ENCODE measurements at places on chromosomes 6 and 20. TPM values are rescaled to one million over a fixed set of nuclear protein-coding genes. Genes with fewer than 3 reads are reported as not detected.

Gene GHRH
- total RNA-seq, result 14.4 TPM

Gene PRSS16
- total RNA-seq, result 76.2 TPM

Gene HTR1E
- total RNA-seq, result not detected

Gene LSM14B
- total RNA-seq, result 29.9 TPM

Gene ERVFRD-1
- total RNA-seq, result 0.14 TPM

Gene IP6K3
- total RNA-seq, result 0.28 TPM

Gene SMOC2
- 5.4 TPM for total RNA-seq

Gene CCR6
- 2.7 TPM for total RNA-seq

- no peak overlapping the region for H3K4me3 ChIP-seq
- no peak overlapping the region for H3K27ac ChIP-seq
- peaks cover 5% of the 10 kb centered on the region for H3K4me1 ChIP-seq
- DNase-seq, result no peak
- H3K27me3 ChIP-seq, result no peaks in the 10 kb centered on the region
- H3K36me3 ChIP-seq, result peaks cover 12% of the 10 kb centered on the region
Observed at GRCh38 chr20:63191400-63191799, 24.5 kb downstream of the YTHDF1 start.

DNA sequence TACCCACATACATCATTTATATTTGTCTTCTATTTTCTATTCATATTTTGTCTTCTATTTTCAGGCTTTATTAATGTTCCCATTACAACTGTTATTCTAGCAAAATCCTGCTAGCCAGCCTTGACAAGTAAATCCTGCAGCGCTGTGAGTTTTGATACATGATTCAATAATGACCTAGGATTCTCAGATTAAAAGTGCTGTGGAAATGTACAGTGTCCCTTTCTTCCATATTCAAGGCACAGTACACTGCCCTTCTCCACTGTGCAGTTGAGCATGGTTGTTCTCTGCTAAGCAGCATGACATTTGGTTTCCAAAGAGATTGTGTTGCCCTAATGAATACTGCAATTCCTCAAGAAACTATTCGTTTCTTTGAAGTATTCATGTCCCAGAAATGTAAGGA is 5.8 kb upstream of the HEY2 start:
- no peak overlapping the region for H3K4me3 ChIP-seq
- H3K27me3 ChIP-seq, result peaks cover 33% of the 10 kb centered on the region
- peaks cover 15% of the 10 kb centered on the region for H3K4me1 ChIP-seq
- no peak overlapping the region for H3K27ac ChIP-seq
- no peaks in the 10 kb centered on the region for H3K36me3 ChIP-seq

GRCh38 chr6:113292646-113293422 is 564.3 kb upstream of the MARCKS start:
- no peak for DNase-seq
- no peaks in the 10 kb centered on the region for H3K4me1 ChIP-seq
- H3K36me3 ChIP-seq, result no peaks in the 10 kb centered on the region
- no peaks in the 10 kb centered on the region for H3K27me3 ChIP-seq

GRCh38 chr6:96227135-96227534 is 211.4 kb downstream of the FUT9 start:
- no peaks in the 10 kb centered on the region for H3K36me3 ChIP-seq
- H3K27ac ChIP-seq, result no peak overlapping the region
- no peaks in the 10 kb centered on the region for H3K27me3 ChIP-seq
- no peaks in the 10 kb centered on the region for H3K4me1 ChIP-seq

DNA sequence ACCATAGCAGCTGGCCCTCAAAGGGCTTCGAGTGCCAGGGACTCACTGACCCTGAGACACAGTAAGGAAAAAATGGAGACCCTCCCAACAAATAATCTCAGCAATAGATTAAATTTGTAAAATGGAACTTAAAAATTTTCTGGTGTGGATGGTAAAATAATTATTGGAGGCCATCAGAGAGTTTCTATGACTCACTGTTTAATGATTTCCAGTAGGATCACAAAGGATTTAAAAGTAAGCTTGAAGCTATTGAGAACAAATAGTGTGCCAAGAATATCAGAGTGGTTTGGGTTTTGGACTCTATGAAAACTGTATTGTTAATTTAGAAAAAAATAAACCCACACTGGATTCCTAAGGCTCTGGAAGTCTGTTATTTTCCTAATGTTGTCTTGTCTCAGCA is 115.2 kb upstream of the AKIRIN2 start:
- H3K4me1 ChIP-seq, result no peaks in the 10 kb centered on the region
- DNase-seq, result no peak
- no peak overlapping the region for H3K4me3 ChIP-seq
- no peaks in the 10 kb centered on the region for H3K36me3 ChIP-seq
- H3K27ac ChIP-seq, result no peak overlapping the region
- no peaks in the 10 kb centered on the region for H3K27me3 ChIP-seq

DNA sequence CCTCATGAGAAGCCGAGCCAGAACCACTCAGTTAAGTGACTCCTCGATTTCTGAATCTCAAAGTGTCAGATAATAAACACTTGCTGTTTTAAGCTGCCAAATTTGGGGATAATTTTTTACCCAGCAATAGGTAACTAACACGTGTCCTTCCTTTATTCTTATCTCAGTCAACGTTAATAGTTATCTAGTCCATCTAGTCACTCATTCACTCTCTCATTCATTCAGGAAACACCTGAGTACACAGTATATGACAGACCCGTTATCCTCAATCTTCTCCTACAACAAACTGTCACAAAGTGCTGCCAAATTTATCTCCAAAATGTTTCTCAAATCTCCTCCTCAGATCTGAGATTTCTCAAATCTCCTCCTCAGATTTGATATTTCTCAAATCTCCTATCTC is 13.1 kb downstream of the FAM184A start:
- no peak overlapping the region for H3K4me3 ChIP-seq
- H3K27me3 ChIP-seq, result no peaks in the 10 kb centered on the region
- no peaks in the 10 kb centered on the region for H3K36me3 ChIP-seq

GRCh38 chr6:144194293-144194810 is 44.0 kb downstream of the STX11 start:
- H3K4me1 ChIP-seq, result no peaks in the 10 kb centered on the region
- H3K36me3 ChIP-seq, result no peaks in the 10 kb centered on the region
- no peak overlapping the region for H3K27ac ChIP-seq

- H3K36me3 ChIP-seq, result no peaks in the 10 kb centered on the region
- no peak for DNase-seq
- peaks cover 52% of the 10 kb centered on the region for H3K27me3 ChIP-seq
- H3K4me1 ChIP-seq, result no peaks in the 10 kb centered on the region
- no peak overlapping the region for H3K4me3 ChIP-seq
Observed at GRCh38 chr20:44180814-44181213, 6.2 kb downstream of the JPH2 start.

GRCh38 chr6:102907181-102907580 is 1513.7 kb downstream of the GRIK2 start:
- no peaks in the 10 kb centered on the region for H3K4me1 ChIP-seq
- H3K4me3 ChIP-seq, result no peak overlapping the region
- DNase-seq, result no peak
- no peaks in the 10 kb centered on the region for H3K27me3 ChIP-seq

DNA sequence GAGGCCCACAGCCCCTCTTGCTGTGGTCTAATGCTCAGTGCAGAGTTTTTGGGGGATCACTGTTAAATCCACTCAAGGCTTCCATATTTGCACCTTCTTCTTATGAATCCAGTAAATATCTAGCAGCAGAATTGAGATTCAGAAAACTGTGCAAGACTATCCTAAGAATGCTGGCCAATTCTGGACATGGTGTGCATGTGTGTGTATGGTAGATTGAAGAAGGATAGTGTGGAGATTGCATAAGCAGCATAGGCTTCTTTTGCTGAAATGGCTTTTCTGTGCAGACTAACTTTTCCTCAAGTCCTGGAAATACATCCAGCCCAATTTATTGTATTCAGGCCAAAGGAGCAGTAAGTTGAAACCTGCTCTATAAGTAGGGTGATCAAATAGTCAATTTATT is 39.7 kb downstream of the FBXO9 start:
- no peaks in the 10 kb centered on the region for H3K4me1 ChIP-seq
- peaks cover 26% of the 10 kb centered on the region for H3K36me3 ChIP-seq
- H3K27ac ChIP-seq, result no peak overlapping the region
- DNase-seq, result no peak

- peaks cover 10% of the 10 kb centered on the region for H3K27me3 ChIP-seq
- no peak overlapping the region for H3K4me3 ChIP-seq
- H3K4me1 ChIP-seq, result peaks cover 6% of the 10 kb centered on the region
- no peak for DNase-seq
Observed at GRCh38 chr6:157368359-157369049, 12.5 kb upstream of the ZDHHC14 start.

GRCh38 chr6:170206317-170206621 is 84.6 kb downstream of the DLL1 start:
- no peaks in the 10 kb centered on the region for H3K36me3 ChIP-seq
- no peak overlapping the region for H3K27ac ChIP-seq

DNA sequence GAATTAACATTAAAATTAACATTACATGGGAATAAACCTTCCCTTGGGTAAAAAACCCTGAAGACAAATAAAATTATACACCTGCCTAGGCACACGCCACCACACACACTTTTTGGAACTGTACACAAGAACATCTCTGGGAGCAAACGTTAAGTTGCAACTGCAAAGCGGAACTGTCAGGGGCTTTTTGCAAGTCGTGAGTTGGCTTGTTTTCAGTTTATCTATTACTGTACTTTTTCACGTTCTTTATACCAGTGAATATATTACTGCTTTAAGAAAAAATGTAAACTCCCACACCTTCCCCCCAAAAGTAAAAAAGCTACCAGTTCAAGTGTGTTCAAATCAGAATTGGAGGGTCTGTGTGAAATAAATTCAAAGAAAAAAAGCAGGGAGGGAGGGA is 65.5 kb upstream of the NFATC2 start:
- H3K27me3 ChIP-seq, result no peaks in the 10 kb centered on the region
- H3K27ac ChIP-seq, result no peak overlapping the region
- no peaks in the 10 kb centered on the region for H3K4me1 ChIP-seq

GRCh38 chr20:16446246-16446645 is 127.0 kb downstream of the KIF16B start:
- no peaks in the 10 kb centered on the region for H3K36me3 ChIP-seq
- no peaks in the 10 kb centered on the region for H3K27me3 ChIP-seq
- H3K27ac ChIP-seq, result no peak overlapping the region
- no peak for DNase-seq

DNA sequence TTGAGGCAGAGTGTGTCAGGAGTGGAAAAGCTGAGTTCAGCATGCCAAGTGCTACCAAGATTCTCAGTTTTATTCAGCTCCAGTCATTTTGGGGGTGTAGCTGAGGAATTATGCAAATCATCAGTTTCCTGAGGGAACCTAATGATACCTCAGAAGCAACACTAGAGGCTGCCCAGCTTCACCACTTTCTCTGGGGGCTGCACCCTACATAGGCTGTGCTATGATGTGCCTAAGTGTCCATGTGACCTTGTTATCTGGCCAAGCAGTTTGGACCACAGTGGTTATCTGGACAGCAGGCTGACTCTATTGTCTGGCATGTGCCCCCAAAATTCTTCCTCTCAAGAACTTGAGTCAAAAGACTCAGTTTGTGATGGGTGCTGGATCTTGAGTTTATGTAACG is 374.6 kb upstream of the SYNCRIP start:
- no peak overlapping the region for H3K4me3 ChIP-seq
- H3K27me3 ChIP-seq, result no peaks in the 10 kb centered on the region
- H3K4me1 ChIP-seq, result no peaks in the 10 kb centered on the region
- no peaks in the 10 kb centered on the region for H3K36me3 ChIP-seq
- DNase-seq, result no peak

DNA sequence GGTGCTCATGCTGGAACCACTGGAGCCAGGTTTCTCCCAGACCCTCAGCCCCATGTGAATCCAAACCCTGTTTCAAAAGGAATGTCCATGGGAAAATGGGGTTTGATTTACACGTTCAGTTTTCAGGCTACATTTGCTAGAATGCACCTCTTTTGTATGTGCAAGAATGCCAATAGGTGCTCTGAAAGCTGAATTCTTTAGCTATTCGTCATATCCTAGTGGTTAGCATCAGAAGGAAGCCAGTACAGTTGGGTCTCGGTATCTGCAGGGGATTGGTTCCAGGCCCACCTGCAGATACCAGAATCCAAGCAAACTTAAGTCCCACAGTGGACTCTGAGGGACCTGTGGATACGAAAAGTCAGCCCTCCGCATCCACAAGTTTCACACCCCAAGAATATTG is 93.4 kb downstream of the UST start:
- no peaks in the 10 kb centered on the region for H3K27me3 ChIP-seq
- H3K27ac ChIP-seq, result no peak overlapping the region
- H3K4me1 ChIP-seq, result no peaks in the 10 kb centered on the region
- no peak overlapping the region for H3K4me3 ChIP-seq
- DNase-seq, result no peak
- no peaks in the 10 kb centered on the region for H3K36me3 ChIP-seq

GRCh38 chr20:13331536-13331935 is 110.5 kb downstream of the ISM1 start:
- H3K36me3 ChIP-seq, result no peaks in the 10 kb centered on the region
- no peak overlapping the region for H3K27ac ChIP-seq
- H3K4me3 ChIP-seq, result no peak overlapping the region
- H3K27me3 ChIP-seq, result no peaks in the 10 kb centered on the region
- DNase-seq, result no peak

- no peak overlapping the region for H3K27ac ChIP-seq
- no peaks in the 10 kb centered on the region for H3K36me3 ChIP-seq
- H3K4me1 ChIP-seq, result no peaks in the 10 kb centered on the region
- no peaks in the 10 kb centered on the region for H3K27me3 ChIP-seq
- no peak for DNase-seq
- no peak overlapping the region for H3K4me3 ChIP-seq
Observed at GRCh38 chr6:143902827-143903226, 38.6 kb downstream of the ZC2HC1B start.

DNA sequence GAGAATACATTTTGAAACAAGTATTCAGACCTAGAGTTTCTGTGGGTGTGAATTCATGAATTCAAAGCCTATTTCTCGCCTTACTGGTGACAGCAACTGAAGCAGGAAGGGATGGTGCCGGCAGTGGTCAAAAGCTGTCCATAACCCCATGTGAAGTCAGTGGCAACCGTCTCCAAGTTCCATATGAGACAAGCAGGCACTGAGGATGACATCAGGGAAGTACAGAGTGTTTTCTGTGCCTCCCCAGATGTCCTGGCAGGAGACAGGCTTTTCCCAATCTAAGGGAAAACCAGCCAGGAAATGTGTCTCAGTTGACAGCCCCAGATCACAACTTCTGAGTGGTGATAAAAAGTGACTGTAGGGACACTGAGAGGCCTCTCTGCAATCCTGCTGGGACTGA is 66.6 kb downstream of the HIVEP2 start:
- no peaks in the 10 kb centered on the region for H3K27me3 ChIP-seq
- H3K27ac ChIP-seq, result no peak overlapping the region
- H3K4me1 ChIP-seq, result peaks cover 2% of the 10 kb centered on the region

DNA sequence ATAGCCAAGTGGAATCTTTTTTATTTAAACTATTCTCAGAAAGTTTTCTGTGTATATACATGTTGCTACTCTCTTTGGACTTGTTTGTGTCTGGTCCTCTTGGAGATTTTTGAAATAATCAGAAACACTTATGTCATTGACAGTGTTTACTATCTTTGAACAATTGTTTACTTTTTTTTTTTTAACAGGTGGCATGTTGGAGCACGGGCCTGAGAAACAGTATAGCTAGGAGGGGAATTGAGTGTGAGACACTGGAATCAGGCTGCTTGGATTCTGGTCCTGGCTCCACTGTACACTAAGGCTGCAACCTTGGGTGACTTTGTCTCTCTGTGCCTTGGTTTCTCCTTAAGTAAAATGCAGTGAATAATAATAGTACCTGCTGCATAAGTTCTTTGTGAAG is 279.6 kb downstream of the PRL start:
- H3K27ac ChIP-seq, result no peak overlapping the region
- no peak overlapping the region for H3K4me3 ChIP-seq
- H3K36me3 ChIP-seq, result peaks cover 11% of the 10 kb centered on the region
- DNase-seq, result no peak

Data from thymus (tissue), 14 donors.